ENCODE measurements at places on chromosomes 5 and 9.

DNA sequence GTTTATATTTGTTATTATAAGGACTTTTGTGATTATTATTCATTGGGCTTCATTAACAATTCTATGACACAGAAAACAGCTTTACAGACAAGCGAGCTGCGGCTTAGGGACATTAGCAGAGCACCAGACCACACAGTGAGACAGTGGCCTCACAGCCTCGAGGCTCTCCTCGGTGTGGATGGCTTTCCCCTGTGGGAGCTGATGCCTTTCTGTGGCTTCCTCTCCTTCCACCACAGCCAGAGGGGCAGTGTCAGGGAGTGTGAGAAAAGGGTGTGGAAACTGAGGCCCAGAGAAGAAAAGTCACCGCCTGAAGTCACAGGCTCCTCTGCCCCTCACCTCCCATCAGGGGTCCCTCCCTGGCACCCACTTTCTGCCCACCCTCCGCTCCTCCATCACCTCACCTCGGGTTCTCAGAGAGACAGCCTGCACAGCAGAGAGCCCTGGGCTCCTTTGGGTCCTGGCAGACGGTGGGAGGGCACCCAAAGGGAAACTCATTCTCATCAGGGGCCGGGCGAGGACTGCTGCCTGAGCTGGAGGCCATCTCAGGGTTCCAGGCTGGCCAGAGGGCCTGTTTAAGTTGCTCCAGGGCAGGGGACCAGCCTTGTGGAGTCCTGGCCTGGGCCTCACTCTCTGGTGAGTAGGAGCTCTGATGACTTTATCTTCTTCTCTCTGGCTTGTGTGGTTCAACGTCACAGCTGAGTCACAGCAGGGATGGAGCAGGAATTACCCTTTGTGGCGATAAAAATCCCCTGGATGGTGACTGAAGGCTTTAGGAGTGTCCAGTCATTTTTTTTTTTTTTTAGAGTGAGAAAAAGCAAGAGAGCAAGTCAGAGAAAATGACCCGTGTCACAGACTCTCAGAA is 830 bp downstream of the TRAF1 start:
- no peak for DNase-seq

DNA sequence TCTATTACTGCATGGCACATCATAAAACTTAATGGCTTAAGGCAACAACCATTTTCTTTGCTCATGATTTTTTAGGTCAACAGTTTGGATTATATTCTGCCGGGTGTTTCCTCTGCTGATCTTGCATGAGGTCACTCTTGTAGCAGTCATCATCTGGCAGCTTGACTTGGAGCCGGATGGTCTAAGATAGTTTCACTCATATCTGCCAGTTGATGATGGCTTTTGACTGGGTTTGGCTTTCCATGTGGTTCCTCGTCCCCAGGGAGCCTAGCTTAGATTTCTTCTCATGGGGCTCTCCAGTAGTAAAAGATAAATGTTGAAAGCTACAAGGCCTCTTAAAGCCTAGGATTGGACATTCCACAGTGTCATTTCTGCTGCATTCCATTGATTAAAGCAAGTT is 27.4 kb downstream of the LNPEP start:
- DNase-seq: no peak

DNA sequence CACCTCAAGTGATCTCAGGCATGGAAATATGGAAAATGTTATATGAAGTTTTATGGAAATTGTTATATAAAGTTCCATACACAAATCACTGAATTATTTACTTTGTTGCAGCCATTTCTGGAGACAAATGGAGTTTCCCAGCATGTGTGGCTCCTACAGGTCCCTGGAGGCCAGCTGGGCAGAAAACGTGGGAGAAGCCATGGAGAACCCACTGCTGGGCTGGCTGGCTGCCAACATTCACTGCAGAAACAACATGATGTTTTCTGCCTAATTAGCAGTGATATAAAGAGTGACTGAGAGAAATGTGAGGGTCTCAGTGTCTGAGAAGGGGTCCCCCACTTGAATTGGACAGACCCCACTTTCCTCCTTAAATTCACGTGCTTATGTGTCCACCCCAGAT is 208.8 kb upstream of the IRX2 start:
- DNase-seq: no peak

GRCh38 chr9:134329886-134330285 is 3.6 kb downstream of the RXRA start:
- DNase-seq: no peak

DNA sequence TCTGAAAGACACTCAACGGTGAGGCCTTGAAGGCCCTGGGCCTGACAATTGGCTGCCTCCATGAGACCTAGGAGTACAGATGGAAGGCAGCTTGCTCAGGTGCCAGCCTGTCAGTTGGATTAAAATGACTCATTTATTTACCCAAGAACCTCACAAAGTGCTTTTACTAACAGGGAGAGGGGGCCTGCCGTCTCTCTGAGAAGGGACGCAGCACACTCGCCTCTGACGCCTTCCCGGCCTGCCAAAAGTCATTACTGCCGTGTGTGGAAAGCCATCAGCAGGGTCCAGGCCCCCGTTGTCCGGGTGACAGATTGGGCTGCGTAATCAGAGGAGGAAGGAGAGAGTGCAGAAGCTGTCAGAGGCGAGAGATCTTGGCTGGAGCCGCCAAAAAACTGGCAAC is 32.4 kb downstream of the DDX31 start:
- DNase-seq: no peak

DNA sequence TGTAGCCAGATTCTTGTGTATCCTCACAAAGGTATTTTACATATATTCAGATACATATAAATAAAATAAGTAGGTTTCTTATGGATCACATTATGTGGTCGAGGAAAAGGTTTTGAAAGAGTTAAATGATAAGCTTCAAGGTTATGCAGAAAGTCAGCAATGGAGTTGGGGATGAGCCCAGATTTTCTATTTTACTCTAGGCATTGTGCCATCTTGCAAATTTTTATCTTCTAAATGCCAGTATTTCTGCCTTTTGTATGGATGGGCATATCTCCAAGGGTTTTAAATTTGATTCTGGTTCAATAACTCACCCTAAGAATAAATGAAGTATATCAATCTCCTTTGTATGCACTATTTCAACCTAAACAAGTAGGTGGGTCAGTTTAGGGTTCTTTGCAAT is 410.7 kb downstream of the DMRTA1 start:
- DNase-seq: no peak

- no peak for DNase-seq
Measured at GRCh38 chr9:19924080-19924479, 135.2 kb upstream of the SLC24A2 start.

DNA sequence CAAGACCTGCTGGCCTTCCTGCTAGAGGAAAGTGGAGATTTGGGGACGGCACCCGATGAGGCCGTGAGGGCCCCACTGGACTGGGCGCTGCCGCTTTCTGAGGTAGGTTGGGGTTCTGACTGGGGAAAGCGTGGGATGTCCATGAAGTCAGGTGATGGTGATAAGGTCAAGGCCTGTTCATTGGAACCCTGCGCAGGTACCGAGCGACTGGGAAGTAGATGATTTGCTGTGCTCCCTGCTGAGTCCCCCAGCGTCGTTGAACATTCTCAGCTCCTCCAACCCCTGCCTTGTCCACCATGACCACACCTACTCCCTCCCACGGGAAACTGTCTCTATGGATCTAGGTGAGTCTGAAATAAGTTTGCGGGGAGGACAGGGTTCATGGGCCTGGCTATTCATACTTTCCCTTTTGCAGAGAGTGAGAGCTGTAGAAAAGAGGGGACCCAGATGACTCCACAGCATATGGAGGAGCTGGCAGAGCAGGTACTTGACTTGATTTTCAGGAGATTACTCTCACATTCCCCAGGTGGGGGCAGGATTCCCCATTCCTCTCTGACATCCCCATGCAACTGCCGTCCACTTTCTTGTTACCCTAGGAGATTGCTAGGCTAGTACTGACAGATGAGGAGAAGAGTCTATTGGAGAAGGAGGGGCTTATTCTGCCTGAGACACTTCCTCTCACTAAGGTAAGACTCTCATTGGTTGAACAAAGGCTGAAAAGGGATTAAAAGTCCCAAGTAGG is 505 bp downstream of the CREB3 start:
- DNase-seq: no peak

GRCh38 chr5:120988941-120989340 is 524.8 kb downstream of the PRR16 start:
- DNase-seq: no peak

GRCh38 chr5:154610321-154611154 is 132.5 kb upstream of the HAND1 start:
- DNase-seq: peak; percentile 8

All from stimulated activated CD8-positive, alpha-beta memory T cell treated with anti-CD3 and anti-CD28 coated beads, Interleukin-4, amount 100 ng/mL, for 1 hour (primary cell).